ENCODE measurements at places on chromosomes 13 and 19.

DNA sequence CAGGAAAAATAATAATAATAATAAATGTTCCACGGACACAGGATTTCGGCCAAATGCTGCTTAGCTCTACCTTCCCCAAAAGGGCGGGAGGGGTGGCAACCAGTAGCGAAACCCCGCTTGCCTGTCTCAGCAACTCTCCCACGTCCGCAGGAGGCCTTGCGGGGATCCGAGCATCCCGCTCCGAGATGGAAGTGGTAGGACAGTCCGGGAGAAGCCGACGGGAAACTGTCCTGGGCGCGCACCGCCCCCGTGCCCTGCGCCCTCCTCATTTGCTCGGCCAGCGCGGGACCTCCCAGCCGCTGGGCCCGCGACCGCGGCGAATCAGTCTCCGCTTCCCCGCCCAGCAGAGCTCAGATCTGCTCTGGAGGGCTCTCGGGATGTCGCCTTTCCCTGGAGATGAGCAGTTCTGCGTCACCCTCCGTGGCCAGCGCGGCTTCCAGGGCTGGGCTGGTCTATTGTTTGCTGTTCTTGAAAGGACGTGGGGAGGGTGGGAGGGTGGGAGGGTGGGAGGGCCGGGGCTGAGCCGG is 48.9 kb upstream of the PABPC3 start:
- no peak for DNase-seq

- no peak for DNase-seq
Measured at GRCh38 chr19:2905918-2906519, 5.3 kb downstream of the ZNF57 start.

DNA sequence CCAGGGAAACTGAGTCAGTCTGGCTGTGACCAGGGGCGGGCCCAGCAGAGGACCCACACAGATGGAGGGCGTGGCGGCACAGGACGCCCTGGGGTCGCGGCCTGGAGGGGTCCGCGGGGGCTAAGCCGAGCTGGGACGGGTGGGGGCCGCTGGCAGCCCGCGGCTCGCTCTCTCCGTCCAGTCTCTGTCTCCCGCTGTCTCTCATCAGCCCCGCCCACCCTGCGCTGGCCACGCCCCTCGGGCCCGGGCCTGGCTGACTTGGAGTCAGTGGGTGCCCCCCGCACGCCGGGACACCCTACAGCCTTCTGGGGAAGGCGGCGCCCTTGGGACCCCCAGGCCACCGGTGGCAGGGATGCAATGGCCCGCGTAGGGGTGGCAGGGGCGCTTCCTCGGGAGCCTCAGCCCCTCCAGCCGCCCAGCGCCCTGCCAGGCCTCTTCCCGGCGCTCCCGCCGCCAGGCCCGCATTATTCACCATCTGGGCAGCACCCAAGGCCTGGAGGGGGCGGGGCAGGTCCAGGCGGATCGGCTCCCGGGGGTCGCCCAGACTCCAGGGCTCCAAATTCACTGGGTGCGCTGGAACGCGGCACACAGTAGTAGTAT is at the start of gene TBXA2R:
Gene TBXA2R (minus strand): TSS at position 186 of the 600 bp plus-strand sequence. CDS start 6,241 bp downstream, outside the sequence.
- peak; percentile 54 for DNase-seq

- DNase-seq = no peak
Measured at GRCh38 chr13:110882972-110883371, 31.9 kb downstream of the ANKRD10 start.

GRCh38 chr13:30339738-30340330 is 32.5 kb upstream of the KATNAL1 start:
- DNase-seq = no peak

GRCh38 chr13:113364311-113364889 is 470 bp upstream of the GRTP1 start:
- DNase-seq = no peak

- DNase-seq = no peak
Measured at GRCh38 chr13:48260970-48261369, 28.0 kb downstream of the ITM2B start.

GRCh38 chr19:31519256-31519655 is 170.0 kb upstream of the TSHZ3 start:
- DNase-seq = no peak

GRCh38 chr19:44992336-44993163 is 8.7 kb upstream of the RELB start:
- DNase-seq = no peak

DNA sequence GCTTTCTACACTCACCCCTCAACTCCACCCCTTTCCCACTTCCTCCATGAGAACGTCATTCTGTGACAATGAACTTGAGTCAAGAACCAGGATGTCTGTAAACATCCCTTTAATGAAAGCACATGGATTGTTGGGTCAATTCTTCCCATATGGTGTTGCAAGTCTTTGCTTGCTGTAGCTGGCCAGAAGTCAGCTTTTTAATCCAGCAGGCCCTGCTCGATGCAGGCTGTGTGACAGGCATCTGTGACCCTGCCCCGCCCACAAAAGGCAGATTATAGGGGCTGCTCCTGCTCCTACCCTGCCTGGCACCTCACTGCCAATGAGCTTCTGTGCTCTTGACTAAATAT is 78.0 kb downstream of the STARD13 start:
- no peak for DNase-seq

DNA sequence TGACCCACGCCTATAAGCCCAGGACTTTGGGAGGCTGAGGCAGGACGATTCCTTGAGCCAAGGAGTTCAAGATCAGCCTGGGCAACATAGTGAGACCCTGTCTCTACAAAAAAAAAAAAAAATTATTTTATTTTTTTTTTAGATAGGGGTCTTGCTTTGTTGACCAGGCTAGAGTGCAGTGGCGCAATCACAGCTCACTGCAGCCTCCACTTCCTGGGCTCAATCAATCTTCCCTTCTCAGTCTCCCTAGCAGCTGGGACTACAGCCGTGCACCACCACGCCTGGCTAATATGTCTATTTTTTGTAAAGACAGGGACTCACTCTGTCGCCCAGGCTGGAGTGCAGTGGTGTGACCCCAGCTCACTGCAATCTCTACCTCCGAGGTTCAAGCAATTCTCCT is 4.7 kb downstream of the C19orf38 start:
- DNase-seq = no peak

GRCh38 chr13:60035874-60036273 is 127.9 kb downstream of the DIAPH3 start:
- no peak for DNase-seq

DNA sequence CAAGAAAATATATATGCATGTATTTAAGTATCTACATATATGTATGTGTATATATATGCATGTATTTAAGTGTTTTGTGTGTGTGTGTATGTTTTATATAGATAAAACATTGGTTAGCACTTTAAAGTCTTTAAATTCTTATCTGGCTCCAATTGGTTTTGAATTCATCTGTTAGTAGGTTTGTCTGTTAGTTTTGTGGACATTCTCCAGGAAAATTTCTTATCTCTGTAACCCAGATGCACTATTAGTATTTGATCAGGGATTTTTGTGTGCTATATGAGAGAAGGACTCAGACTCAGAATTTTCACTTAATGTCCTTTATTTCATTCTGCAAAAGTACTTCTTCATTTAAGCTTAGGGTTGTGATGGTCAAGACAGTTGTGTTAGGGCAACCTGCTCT is 103.1 kb downstream of the ITGBL1 start:
- no peak for DNase-seq

- no peak for DNase-seq
Measured at GRCh38 chr13:99104396-99104795, 96.3 kb upstream of the UBAC2 start.

GRCh38 chr13:101714195-101714594 is 261.7 kb downstream of the ITGBL1 start:
- DNase-seq = no peak

- DNase-seq = no peak
Measured at GRCh38 chr13:50629497-50629896, 214.0 kb downstream of the DLEU7 start.

DNA sequence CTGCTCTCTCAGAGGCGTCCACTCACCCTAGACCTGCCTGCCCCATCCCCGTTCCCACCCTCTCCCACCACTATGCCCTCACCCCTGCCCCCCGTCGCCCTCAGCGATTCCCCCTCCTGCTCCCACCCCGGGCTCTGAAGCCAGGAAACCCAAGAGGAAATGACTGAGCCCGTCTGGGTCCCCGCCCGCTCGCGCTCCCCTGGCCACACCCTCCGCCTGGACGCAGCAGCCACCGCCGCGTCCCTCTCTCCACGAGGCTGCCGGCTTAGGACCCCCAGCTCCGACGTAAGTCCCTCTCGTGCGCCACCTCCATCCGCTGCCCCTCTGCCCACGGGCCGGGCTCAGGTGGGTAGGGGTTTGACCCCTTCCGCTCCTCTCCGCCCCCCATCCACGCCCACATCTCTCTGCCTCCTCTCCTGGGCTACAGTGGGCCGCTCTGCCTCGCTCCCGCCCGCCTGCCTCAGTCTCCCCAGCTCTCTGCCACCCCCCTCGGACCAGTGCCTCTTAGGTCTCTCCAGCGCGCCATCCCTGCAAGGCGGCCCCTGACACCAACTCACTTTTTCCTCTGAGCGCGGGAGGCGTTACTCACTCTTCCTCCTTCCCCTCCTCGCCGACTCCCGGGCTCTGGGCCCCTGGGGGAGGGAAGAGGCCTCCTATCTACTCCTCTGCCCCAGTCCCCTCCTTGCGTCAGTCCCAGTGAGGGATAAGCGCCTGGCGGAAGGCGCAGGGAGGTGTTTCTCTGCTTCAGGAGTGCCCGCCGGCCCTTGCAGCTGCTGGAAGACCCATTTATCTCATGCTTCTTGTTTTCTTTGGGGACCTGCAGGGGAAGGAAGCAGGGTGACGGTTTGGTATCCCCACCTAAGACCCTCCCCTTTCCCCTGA is at the start of gene FXYD5:
Gene FXYD5 (plus strand): TSS at position 211 of the 882 bp plus-strand sequence. CDS start 816 bp downstream, outside the sequence.
- DNase-seq = peak; percentile 68

- DNase-seq = no peak
Measured at GRCh38 chr19:4638317-4638716, 999 bp upstream of the TNFAIP8L1 start.

DNA sequence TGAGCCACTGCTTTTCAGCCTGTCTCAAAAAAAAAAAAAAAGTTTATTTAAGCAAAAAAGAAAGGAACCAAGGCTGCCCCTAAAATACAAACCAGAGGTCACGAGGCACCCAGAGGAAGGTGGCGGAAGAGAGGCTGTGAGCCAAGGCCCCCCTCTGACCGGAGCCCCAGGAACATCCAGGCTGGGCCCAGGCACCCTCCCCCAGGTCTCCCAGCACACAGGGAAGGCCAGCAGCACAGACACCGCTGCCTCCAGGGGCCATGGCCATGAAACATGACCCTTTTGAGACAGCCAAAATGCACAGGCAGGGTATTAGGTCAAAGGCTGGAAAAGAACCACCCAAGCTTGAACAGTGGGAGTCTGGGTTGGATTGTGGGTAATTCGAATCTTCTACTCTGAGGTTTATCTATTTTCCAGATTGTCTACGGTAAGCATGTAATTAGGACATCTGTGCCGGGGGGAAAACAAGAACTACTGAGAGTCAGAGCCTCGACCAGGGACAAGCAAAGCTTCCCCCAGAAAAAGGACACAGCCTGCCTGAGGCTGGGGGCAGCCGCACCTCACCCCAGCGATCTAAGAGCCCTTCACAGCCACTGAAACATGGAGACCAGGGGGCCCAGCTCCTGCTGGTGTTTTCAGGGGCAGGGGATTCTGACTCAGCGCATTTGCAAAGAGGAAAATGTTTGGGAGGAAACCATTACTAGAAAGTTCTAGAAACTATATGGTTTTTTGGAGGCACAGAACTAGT is 8.4 kb downstream of the PEX11G start:
- DNase-seq = no peak

DNA sequence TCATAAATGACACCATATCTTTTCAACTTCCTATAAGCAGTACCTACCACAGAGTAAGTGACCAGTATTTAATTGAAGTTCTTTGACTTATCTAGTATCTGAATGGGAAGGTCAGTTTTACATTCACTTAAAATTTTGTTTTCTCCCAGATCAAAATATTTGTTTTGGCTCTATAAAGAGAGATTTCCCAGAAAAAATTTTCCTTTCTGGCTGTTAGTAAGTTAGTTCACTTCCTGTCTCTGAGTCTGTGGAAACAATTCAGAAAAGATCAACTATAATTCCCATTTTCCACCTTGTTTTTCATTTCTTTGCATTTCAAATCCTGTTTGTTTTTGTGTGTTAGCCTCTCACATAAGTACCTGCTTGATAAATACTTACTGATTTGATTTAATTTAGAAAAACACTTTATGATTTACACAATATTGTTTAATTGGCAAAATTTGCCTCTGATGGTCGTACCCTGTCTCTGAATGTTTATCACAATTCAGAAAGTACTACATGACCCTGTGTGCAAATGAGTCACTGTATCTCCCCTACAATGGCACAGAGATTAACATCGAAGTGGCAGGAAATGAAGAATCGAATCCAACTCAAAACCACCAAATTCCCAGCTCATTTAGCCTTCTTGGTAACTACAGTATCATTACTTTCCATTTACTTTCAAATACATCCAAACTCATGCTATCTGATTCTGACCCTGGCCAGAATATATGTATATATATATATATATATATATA is 15.4 kb upstream of the MED4 start:
- DNase-seq = no peak

GRCh38 chr19:29636553-29637360 is 28.5 kb upstream of the PLEKHF1 start:
- no peak for DNase-seq

GRCh38 chr13:112785483-112785856 is 95.6 kb downstream of the ATP11A start:
- no peak for DNase-seq

GRCh38 chr13:93248627-93249047 is 22.0 kb downstream of the GPC6 start:
- no peak for DNase-seq

DNA sequence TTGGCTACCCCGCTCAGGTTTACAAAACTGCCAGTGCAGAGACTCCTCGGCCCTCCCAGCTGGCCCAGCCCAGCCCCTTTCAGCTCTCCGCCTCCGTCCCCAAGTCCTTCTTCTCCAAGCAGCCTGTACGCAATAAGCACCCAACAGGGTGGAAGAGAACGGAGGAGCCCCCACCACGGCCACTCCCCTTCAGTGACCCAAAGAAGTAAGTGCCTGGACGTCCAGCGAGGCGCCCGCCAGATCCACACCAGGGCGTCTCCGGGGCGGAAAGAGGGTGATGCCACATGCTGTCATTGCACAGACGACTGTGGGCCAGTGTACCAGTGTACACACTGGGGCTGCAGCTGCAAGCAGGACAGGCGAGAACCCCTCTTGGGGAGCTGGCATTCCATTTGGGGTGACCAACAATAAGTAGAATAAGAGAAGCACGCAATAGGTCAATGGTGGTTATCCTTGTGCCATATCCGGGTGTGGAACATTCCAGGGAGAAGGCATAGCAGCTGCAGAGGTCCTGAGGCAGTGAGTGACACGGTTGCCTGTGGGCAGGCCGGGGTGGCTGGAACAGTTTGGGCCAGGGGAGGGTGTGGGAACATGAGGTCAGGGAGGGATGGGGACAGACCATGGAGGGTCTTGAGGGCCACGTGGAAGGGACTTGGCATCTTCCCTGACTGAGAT is 41.3 kb downstream of the DPF1 start:
- DNase-seq = no peak
